NCI-H2171 treated with DMSO at 0.1 percent for 48 hours (cell line): ENCODE measurements at places on chromosomes 2 and 18.

DNA sequence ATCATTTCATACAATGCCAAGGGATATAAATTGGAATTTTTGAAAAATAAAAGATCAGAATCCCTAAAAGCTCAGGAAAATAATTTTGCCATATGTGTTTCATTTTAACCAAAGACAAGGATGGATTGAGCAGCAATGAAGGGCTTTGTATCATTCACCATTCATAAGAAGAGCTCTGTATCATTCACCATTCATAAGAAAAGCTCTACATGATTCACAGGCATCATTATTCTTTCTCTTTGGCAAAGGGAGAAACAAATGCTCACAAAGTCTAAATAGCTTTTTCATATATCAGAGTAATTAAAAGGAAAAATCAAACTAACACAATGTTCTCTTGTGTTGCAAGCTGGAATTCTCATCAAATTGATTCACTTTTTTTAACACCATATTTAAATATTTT, 169.1 kb upstream of the MC4R start:
- DNase-seq = no peak

DNA sequence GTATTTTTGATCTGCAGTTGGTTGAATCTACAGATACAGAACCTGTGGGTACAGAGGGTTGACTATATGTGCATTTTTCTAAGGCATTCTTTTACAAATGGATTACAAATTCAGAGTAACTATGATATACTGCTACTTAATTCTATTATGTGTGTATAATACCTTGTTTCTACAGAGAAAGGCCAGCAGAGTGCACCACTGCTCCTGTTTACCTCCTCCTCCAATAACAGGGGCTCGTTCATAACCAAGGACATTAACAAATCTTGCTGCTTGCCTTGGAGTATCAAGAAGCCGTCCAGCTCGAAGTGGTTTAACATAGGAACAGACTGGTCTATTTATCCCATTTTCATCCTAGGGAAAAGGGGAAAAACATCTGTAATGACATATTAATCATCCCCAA, 16.4 kb downstream of the CEP76 start:
- DNase-seq = peak; percentile 32

GRCh38 chr2:168146892-168147810, 100.2 kb downstream of the STK39 start:
- no peak for DNase-seq

DNA sequence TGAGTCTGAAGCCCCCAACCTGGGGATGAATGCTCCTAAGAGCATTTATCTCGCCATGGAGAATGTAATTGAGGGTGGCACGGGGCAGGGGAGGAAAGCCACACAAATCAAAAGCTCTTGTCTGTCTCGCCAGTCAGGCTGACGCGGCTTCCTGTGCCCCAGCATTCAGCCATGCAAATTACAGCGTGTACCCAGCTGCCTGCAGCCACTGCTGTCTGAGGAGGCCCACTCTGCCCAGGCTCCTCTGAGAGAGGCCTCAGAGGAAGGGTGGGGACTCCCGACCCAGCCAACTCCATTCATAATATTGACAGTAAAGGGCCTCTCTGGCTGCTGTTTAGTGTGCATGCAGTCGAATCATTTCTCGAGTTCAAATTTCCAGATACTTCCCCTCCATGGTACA, 22.0 kb downstream of the SMAD7 start:
- DNase-seq = peak; percentile 18

GRCh38 chr18:46680784-46681695, 24.0 kb upstream of the LOXHD1 start:
- no peak for DNase-seq

DNA sequence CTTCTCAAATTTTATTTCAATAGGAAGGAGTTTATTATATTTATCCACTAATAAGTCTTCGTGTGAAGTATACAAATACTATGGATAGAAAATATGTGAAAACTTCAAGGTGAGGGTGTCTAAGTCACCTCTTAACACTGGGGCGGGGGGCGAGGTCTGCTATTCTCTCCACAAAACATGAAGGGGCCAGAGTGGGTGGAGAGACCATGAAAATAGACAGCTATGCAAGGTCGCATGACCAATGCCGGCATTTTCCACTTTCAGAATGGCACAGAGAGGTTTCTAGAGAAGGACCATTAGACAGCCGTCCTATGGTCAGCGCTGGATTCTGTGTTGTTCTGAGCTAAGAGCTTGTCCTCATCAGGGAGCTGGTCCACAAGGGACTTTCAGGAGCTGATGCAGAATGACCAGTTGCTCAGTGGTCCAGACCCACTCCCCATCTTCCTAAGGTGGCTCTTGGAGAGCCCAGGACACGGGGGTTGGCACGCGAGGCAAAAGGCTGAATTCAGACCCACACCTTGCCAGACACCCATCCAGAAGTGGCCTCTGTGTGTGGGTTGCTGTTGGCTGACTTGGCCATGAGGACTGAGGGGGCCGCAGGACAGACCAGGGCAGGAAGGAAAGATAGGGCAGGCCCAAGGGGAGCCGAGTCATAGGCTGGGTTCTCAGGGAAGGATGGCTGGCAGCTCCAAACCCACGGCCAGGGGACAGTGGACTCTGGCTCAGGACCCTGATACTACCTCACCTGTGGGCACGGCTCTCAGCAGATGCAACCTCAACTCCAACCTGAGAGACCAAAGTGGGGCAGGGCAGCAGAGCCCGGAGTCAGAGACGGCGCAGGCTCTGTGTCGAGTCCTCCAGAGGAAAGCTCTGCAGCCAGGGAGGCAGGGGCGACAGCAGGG, 69.8 kb downstream of the NDUFA10 start:
- DNase-seq = no peak

DNA sequence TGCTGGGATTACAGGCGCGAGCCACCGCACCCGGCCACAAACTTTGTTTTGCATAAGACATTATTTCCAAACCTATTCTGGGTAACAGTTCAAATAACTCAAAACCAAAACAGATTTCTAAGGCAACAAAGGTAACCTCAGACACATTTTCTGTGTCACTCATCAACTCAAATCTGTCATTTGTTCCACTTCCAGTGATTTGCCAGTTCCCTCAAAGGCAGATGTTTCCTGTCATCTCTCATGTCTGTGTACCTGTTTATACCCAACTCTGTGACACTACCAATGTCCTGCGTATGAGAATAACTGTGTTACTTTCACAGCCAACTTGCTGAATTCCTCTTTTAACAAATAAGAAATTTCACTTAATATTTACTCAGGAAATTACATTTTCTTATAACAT, 54.4 kb downstream of the SCN3A start:
- no peak for DNase-seq

GRCh38 chr2:47534179-47534919, 131.4 kb downstream of the MSH2 start:
- peak; percentile 53 for DNase-seq

DNA sequence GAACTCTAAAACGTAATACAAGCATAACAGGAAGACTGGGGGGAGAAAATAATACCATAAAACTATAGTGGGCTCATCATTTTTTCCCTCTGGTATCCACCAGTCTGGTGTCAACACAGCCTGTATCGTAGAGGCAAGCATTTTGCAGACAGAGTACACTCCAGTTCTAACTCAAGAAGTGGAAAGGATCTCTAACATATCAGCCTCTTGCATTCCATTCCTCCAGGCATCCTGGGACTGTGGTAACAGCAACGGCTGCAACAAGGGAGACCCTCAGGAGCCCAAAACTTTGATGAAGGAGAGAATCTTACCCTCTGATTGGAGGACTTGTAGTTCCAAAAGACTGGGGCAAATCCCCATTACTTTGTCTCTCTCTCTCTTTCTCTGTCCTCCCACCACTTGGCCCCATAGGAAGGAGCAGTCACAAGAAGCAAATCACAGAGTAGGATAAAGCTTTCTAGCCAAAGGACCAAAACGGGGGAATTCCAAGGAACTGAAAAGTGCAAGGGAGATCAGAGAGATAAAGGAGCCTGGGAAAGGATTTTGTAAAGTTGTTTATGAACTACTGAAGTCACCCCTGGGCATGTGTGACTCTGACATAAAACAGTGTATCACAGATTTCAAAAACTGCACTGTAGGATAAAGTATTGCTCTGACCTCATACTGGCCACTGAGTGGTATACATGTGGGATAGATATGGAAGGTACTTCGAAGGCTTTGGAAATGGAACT, 11.9 kb downstream of the FRZB start:
- no peak for DNase-seq
